ENCODE measurements at places on chromosomes 16 and 17. TPM values are rescaled to one million over a fixed set of nuclear protein-coding genes. Genes with fewer than 3 reads are reported as not detected.

Gene FSCN2
- total RNA-seq = 2.8 TPM

Gene ACSM2A
- not detected for total RNA-seq

Gene NEUROD2
- total RNA-seq = under 0.01 TPM

Gene WNT3
- 0.32 TPM for total RNA-seq

Gene C17orf50
- total RNA-seq = not detected

Gene PDILT
- not detected for total RNA-seq

Gene PRR15L
- total RNA-seq = not detected

Gene GRAP
- total RNA-seq = 0.34 TPM

Gene CHST4
- total RNA-seq = not detected

Gene RARA
- total RNA-seq = 3.9 TPM

Gene SLFN14
- total RNA-seq = not detected

Gene HIGD1B
- not detected for total RNA-seq

Gene CACNG5
- total RNA-seq = not detected

Gene RDM1
- total RNA-seq = 0.16 TPM

Gene CSH2
- not detected for total RNA-seq

Gene HEATR9
- not detected for total RNA-seq

Gene TEN1
- total RNA-seq = 13.1 TPM

Gene GRAPL
- 0.16 TPM for total RNA-seq

Gene KRT33B
- total RNA-seq = not detected

Gene ZSCAN10
- not detected for total RNA-seq

Gene BEAN1
- total RNA-seq = not detected

Gene COTL1
- 83.4 TPM for total RNA-seq

Gene PFN1
- 524 TPM for total RNA-seq

Gene CD300LB
- total RNA-seq = not detected

Gene HAP1
- 0.26 TPM for total RNA-seq

Gene DNAJA3
- total RNA-seq = 39.1 TPM

Gene SPNS2
- 0.09 TPM for total RNA-seq

All from bronchial smooth muscle cell (primary cell).